ENCODE measurements at places on chromosomes 7 and 10.

GRCh38 chr10:80205477-80206276, at the start of gene ANXA11:
TSS of gene ANXA11 (minus strand) at chr10:80205537. CDS start at chr10:80172861, 32,676 bp downstream.
- DNase-seq: peak; percentile 41

GRCh38 chr10:42367532-42368230, 270.7 kb downstream of the ZNF33B start:
- peak; percentile 82 for DNase-seq

DNA sequence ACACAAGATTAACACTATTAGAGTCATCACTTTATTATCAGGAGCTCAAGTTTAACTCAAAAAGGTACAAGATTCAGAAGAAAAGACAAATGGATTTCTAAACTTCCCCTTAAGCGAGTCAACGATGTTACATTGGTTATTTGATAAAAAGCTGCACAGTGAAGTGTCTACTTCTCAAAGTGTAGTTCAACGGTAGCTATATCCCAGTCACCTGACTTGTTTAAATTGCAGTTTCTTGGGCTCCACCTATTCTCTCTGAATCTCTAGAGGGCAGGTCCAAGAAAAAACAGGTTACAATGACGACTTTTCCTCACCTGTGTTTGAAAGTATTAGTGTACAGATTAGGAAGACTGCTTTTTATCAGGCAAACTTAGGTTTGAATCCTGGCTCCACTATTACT, 16.6 kb downstream of the MINDY3 start:
- no peak for DNase-seq

- no peak for DNase-seq
Observed at GRCh38 chr10:22803261-22803885, 89.0 kb upstream of the PIP4K2A start.

DNA sequence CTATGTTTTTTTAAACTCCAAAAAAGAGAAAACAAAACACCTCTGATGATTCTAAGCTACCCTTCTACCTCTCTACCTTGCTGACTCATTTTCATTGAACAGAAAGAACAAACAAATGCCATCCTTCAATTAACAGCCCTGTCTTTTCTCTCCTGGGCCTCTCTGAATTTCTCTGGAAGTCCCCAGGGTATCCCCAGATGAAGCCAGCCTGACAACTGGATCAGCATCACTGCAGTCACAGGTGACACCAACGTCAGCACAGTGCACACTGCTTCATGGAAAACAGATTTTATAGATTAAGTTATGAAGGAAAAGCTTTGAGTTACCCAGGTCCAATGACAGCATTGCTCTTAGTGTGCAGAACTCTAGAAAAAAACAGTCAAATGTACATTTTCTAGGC, 5.7 kb downstream of the HUS1 start:
- no peak for DNase-seq

DNA sequence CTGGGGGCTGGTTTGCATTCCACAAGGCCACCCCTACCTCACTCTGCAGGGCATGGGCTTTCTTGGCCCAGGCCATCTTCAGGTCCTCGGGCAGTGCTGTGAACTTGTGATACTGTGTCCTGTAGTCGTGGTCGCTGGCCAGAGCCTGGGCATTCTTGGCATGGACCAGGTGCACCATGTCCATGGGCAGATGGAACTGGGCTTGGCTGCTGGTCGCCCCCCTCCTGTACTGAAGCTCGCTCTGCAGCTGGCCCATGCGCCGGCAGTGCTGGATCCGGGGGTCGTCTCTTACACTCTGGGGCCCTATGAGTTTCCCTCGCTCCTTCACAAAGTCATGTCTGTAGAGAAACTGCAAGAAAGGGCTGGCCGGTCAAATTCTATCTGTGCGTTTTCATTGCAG, 51.7 kb downstream of the HABP2 start:
- DNase-seq: no peak

DNA sequence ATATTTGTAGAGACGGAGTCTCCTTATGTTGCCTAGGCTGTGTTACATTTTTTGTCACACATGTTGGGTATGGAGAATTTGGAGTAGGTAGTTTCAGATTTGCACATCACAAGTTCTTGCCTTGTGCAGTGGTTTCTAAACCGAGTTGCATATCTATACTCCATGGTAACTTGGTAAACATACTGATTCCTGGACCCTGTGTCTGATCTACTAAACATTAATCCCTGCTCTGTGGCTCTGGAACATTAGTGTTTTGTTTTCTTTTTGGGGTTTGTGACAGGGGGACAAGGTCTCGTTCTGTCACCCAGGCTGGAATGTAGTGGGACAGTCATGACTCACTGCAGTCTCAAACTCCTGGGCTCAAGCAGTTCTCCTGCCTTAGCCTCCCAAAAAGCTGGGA, 24.7 kb downstream of the AUTS2 start:
- DNase-seq: no peak

DNA sequence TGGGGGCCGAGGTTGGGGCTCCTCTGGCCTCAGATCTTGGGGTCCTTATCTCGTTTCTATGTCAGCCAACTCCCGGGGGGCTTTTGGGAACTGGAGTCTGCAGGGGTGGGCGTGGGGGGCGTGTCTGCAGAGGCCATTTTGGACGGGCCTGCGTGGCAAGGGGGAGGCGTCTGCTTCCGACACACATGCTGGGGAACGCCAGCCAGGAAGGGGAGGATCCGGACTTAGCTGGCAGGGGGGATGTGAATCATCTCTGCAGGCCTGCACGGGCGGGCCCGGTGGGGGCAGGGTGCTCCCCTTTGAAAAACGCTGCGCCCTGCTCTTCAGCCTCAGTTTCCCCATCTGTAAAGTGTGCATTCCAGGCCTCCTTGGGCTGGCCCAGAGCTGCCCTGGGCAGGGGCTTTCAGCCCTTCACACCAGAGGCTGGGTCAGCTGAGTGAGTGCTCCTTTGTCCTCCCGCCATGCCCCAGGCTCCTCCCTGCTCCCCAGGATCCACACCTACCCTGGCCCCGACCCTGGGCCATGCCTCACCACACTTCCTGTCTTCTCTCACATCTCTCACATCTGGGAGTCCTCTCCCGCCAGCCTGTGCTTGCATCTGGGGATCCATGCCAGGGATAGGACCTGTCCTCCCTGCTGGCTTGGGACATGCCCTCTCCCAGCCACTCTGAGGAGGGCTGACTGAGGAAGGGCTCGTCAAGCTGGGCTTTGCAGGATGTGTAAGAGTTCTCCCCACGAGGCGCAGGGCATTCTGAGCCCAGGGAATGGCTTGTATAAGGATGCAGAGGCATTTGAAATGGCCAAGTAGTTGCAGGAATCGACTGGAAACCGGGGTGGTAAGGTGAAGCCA, 172.6 kb upstream of the TNRC18 start:
- peak; percentile 78 for DNase-seq

GRCh38 chr10:69333205-69333604, 54.9 kb downstream of the HK1 start:
- no peak for DNase-seq

DNA sequence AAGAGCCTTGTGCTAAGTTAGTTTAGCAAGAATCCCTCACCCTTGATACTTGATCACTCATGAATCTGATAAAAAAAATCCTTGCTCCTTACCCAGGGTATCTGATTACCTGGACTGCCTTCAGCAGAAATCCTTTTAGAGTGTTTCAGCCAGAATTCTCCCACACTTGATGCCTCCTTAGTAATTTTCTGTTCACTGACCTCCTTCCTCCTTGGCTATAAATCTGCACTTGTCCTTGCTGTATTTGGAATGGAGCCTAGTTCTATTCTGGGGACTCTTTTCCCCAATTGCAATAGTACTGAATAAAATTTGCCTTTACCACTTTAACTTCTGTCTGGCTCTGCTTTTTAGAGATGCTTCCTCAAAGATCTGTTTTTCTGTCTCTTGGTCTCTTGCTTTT, 84.9 kb downstream of the RPS24 start:
- no peak for DNase-seq

- DNase-seq: no peak
Observed at GRCh38 chr10:70232155-70232858, 922 bp downstream of the PPA1 start.

- DNase-seq: no peak
Observed at GRCh38 chr7:88615336-88615735, 144.2 kb upstream of the ZNF804B start.

All from T1000 (cell line).